Liver (tissue), 10 donors: ENCODE measurements at places on chromosomes 1 and 21.
A peak's percentile ranks its signal among the peaks of the same experiment; 100 is the strongest.

GRCh38 chr1:210477328-210477924 is 148.7 kb downstream of the HHAT start:
- DNase-seq, result no peak

- no peak for DNase-seq
These were observed 42.0 kb downstream of the TBCE start for GRCh38 chr1:235409042-235409820.

DNA sequence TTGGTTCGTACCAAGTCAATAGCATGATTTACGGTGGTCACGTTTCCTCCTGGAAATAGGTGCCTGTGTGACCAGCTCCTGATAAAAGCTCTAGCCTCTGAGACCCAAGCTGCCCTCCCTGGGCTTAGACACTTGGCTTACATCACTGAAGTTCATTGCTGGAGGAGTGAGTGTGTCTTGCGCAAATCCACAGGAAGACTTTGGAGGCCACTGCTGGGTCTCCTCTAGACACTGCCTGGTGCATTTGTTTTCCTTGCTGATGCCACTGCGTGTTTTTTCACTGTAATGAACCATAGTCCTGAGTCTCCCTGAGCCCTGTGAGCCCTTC is 230.6 kb downstream of the DSCAM start:
- no peak for DNase-seq

DNA sequence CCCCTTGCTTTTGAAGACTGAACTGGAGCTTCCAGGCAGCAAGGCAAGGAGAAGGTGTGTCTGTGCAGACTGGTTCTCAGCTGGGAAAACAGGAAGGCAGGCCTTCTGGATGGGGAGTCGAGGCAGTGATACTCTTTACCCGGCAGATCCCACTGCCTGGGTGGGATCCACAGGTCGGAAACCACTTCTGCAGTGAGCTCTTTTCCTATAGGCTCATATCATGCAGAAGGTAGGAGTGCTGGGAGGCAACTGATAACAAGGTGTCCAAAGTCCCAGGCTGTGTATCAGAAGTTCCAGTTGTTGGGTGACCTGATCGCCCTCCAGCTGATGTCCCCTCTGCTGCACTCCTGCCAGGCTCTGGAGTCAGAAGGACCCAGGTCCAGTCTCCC is 17.1 kb downstream of the ACOT11 start:
- DNase-seq, result no peak

GRCh38 chr1:182670032-182670749 is 14.2 kb downstream of the RGS8 start:
- DNase-seq, result no peak

GRCh38 chr1:41537788-41538351 is 53.4 kb upstream of the EDN2 start:
- DNase-seq, result no peak

DNA sequence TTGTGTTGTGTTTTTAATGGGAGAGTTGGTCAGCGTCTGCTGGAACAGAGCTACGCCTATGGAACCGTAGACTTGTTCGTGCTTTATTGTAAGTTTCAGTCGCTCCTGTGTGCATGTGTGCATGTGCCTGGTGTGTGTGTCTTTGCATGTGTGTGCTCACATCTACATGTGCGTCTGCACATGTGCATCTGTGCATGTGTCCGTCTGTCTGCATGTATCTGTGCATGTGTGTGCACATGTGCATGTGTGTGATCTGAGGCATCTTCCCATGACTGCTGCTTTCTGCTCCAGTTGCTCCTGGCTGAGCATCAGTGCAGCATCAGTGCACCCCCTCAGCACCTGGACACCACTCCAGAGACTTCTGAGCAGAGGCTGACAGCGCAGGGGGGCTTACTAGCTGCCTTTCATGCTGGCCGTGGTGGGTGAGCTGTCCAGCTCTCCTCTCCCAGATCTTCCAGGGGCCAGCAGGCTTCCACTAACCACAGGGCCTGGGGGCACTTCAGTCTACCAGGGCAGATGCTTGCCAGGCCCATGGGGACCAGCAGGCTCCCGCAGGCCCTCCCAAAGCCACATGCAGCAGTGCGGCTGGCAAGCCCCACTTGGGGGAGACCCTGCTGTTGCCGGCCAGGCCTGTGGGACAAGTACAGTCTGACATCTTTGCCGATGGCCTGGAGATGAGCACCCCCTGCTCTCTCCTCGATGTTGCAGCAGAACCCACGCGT is 47.8 kb upstream of the PCBP3 start:
- DNase-seq, result no peak

DNA sequence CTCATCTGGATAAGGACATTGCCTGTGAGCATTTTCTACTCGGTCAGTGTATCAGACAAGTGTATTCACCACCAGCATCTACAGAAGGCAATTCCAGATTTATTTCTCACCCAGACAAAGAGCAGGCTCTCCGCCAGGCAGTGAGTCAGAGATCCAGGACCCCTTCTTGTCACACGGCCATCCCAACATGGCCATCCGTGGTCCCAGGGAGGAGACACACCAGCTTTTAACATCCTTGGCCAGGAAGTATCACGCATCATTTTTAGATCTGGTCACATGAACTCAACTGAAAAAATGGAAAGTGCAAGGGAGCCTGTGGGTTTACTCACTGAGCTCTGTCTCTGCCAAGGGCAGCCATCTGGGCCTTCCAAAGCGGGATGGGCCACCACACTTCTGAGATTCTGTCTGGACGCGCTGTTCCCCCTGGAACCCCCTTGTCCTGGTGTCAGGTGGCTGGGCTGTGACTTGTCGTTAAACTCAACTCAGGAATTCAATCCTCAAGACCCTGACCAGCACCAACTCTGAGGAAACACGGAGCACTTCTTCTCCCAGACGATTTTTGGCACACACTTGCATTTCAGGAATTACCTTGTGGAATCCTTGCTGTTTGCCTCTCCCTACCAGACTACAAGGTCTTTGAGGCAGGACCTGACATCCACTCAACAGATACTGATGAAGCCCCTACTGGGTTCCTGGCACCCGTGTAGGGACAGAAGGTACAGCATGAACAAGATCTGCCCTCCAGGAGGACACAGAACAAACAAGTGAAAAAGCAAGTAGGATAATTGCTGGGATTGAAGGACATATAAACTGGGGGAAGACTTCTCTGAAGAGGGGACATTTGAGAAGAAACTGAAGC is 21.6 kb upstream of the CCSAP start:
- DNase-seq, result no peak

- no peak for DNase-seq
These were observed 104.5 kb upstream of the FMN2 start for GRCh38 chr1:239987103-239987745.

- DNase-seq, result no peak
These were observed 23.1 kb upstream of the C1orf198 start for GRCh38 chr1:230891413-230891812.

DNA sequence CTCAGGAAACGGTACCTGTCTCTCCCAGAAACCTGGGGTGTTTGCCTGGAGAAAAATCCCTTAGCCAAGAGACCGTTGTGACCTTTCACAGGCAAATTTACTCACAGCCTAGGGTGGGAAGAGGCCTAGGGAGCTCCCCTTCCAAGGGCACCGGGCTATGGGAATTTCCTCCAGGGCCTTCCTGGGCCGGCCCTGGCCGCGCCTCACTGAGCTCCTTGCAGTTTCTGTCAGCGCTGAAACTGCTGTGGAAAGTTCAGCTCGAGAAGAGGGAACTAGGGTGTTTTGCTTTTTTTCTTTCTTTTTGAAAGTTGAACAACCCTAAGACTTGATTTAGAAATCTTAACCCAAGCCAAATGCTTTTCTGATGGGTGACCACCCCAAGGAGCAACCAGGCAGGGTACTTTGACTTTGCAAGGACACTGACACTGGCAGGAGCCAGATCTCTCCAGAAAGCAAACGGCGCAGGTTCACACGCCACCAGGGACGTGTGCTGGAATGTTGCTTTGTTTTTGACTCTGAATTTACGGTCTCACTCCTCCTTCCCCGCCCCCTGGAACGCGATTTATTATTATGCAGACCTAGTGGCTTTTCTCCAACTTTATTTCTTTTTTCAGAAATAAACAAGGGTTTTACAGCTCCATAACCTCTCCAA is 229.6 kb upstream of the JUN start:
- DNase-seq, result no peak

DNA sequence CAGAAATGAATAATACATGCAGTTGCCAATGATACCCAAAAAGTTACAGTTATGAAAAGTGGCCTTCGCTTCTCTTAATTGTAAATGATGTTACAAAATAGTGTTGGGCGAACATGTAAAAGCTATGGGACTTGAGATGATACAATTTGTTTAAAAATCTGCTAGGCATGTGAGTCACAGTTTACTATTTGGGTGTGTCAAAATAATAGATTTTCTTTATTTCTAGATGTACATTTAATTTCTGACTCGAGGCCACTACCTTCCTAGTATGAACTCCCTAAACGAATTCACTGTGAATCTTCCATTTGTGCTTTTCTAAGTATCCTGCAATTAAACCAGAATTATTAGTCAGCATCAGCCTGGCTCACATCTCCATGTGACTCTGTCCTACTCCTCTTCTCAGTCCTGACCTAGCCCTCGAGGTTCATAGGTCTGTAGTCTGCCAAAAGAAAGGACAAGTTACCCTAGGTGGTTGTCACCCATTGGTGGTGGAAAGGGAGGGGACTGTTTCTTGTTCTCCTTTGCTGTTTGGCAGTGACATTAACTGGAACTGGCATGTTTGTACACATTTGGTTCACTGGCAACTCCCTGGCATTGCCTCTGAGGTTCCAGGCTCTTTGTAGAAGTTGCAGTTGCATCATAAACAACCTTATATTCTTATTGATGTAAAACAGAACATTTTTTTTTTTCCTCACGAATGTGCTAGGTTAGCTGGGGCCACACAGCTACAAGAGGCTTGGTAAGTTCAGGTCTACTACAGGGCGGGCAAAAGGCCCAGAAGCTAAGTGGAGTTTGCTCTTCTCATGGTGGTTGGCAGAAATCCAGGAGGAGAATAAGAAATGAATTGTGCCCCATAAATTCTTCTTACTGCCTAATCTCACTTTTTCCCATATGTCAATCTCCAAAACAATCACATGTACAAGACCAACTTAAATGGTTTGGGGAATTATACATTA is 746.5 kb upstream of the ADAMTS5 start:
- DNase-seq, result no peak

- DNase-seq, result no peak
These were observed 34.6 kb downstream of the CFAP57 start for GRCh38 chr1:43206600-43207228.

- no peak for DNase-seq
These were observed 8.9 kb downstream of the LRRC8C start for GRCh38 chr1:89641781-89642180.

DNA sequence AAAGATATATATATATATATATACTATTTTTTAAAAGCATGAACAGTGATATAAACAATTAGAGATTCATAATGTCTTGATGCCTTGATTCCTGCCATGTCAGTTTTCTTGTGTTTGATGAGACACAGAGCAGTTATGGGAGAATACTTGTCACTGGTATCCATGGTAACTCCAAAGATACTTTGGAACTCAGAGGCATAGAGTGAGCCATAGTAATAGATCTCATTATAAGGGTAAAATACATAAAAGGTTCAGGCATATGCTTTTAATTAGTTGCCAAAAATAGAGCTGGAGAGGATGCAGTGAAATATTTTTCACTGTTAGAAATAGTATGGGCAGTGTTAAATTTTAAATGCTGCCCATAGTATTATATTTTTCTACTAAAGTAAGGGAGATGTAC is 134.1 kb downstream of the SYT14 start:
- DNase-seq, result no peak

DNA sequence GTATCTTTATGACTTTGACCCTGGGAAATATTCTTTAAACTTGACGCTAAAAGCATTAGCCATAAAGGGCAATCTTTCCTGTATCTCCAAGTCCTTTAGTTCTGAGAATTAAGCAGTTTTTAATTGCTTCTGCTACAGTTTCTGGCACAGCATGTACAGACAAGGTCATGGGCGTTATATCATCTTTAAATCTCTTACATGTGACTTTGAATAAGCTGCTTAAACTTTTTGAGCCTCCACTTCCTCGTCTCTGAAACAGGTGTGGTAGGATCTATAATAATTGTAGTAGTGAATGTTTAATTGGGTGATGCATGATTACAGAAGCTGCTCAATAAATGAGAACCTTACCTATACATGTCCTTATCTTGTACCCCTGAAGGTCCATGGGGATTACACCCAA is 153.4 kb downstream of the PLA2G4A start:
- no peak for DNase-seq

GRCh38 chr1:212752252-212752933 is 39.2 kb downstream of the NSL1 start:
- DNase-seq, result no peak

- no peak for DNase-seq
These were observed 34.8 kb downstream of the ZBTB18 start for GRCh38 chr1:244085891-244086290.

GRCh38 chr1:30532621-30533020 is 190.8 kb downstream of the MATN1 start:
- DNase-seq, result no peak

DNA sequence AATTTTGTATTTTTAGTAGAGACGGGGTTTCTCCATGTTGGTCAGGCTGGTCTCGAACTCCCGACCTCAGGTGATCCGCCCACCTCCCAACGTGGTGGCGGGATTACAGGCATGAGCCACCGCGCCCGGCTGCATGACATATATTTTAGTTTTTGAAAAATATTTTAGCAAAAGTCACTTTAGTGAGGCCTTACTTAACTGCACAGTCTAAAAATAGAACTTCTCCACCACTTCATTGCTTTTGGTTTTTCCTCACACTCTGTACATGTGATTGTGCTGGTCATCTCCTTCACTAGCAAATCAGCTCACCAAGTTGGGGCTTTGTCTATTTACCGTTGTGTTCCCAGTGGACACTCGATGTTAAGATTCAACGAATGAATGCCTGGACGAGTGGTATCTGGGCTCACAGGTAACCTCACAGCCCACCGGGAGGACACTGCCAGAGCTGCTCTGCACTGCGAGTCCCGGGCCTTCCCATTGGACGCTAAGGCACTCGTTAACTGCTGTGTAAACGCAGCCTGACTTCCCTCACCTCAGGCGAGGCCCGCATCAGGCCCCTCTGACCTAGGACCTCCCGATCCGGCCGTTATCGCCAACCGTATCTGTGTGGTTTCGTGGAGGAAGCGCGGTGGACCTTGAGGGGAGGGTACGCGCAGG is 14.0 kb upstream of the ZNF692 start:
- DNase-seq, result peak; percentile 74

DNA sequence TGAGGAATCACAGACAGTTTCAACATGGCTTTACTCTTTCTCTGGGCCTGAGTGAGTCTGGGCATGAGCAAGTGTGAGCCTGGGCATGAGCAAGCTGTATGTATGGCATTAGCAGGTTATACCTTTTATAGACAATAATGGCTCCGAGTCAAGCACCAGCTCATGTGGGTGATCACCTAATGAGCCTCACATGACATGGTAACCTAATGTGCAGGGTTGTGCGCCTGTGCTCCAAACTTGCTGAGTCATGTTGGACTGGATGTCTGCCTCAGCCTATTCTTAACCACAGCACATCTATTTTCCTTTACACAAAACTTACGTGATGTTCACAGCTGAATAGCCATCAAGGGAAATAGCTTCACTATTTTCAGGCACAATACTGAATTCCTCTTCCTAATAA is 236.2 kb upstream of the NRIP1 start:
- DNase-seq, result no peak

GRCh38 chr1:231420959-231421545 is 1.0 kb downstream of the EGLN1 start:
- DNase-seq, result peak; percentile 68
